ENCODE measurements at places on chromosomes 4 and X. TPM values are rescaled to one million over a fixed set of nuclear protein-coding genes. Genes with fewer than 3 reads are reported as not detected.

DNA sequence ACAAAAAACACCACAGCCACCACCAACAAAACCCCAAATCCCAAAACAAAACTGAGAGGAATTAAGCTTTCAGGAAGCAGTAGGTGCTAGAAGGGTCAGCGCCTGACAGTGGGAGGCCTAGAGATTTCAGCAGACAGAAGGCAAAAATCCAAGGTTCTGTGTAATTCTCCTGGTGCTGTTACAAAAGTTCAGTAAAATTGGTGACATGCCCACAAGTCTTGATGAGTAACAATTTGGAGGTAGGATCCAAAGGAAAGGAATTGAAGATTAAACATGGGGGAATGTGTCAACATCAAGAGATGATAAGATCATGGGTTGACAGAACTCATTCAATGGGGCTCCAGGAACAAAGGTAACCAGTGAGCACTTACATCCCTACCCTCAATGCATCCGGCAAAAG, 653.8 kb upstream of the CPEB2 start:
- DNase-seq, result no peak
- H3K4me1 ChIP-seq, result peaks cover 6% of the 10 kb centered on the region
- no peak overlapping the region for H3K27ac ChIP-seq
- H3K4me3 ChIP-seq, result no peak overlapping the region

SHISA3 gene
- 5.7 TPM for total RNA-seq

GUCY1B1 gene
- 12.7 TPM for total RNA-seq

NXF3 gene
- not detected for total RNA-seq

DNA sequence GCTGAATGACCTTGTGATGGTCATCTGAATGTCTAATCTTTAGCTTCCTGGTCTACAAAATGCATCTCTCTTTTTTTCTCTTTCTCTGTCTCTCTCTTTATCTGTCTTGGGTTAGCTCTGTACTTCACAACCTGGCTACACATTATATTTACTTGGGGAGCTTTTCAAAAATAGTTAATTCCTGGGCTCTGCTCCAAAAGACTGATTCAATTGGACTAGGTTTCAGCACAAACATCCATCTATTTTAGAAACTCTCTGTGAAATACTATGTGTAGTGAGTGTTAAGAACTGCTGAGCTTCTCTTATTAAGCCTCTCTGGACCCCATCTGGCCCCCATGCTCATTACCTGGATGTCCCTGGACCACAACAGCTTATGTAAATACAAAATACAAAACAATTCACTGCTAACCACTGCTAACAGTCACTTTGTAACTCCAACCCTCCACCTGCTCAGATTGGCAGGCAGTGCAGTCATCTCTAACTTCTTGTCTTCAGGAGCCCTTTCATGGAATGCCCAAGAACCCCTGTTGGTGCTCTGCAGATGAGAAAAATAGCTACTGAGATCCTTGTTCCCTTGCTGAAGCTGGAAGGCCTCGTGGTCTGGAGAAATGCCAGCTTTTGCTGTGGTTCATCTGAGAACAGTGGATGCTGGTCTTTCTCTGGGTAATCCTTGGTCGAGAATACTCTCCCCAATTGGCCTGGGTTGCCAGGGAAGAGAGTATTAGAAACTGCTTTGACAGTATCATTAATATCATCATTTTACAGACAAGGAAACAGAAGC, 14.8 kb upstream of the BOD1L1 start:
- no peaks in the 10 kb centered on the region for H3K36me3 ChIP-seq
- H3K27me3 ChIP-seq, result no peaks in the 10 kb centered on the region

CYTL1 gene
- total RNA-seq, result 7.1 TPM

F11 gene
- total RNA-seq, result 1.6 TPM

UGT2B11 gene
- not detected for total RNA-seq

GRCh38 chr4:71293705-71294104, 45.1 kb upstream of the SLC4A4 start:
- H3K4me1 ChIP-seq, result no peaks in the 10 kb centered on the region
- H3K4me3 ChIP-seq, result no peak overlapping the region
- H3K27me3 ChIP-seq, result no peaks in the 10 kb centered on the region
- no peaks in the 10 kb centered on the region for H3K36me3 ChIP-seq

TBC1D9 gene
- total RNA-seq, result 0.70 TPM

GRCh38 chr4:114698231-114698630, 99.6 kb downstream of the UGT8 start:
- H3K4me3 ChIP-seq, result no peak overlapping the region
- DNase-seq, result no peak
- H3K27ac ChIP-seq, result no peak overlapping the region

GRCh38 chrX:115591856-115592842, 31.2 kb downstream of the PLS3 start:
- no peak for DNase-seq
- H3K27ac ChIP-seq, result peak overlapping the region; percentile 91
- no peaks in the 10 kb centered on the region for H3K36me3 ChIP-seq

- no peak overlapping the region for H3K27ac ChIP-seq
- no peak for DNase-seq
- H3K36me3 ChIP-seq, result no peaks in the 10 kb centered on the region
- H3K4me3 ChIP-seq, result no peak overlapping the region
Measured at GRCh38 chrX:107669885-107670628, 41.7 kb downstream of the PRPS1 start.

DNA sequence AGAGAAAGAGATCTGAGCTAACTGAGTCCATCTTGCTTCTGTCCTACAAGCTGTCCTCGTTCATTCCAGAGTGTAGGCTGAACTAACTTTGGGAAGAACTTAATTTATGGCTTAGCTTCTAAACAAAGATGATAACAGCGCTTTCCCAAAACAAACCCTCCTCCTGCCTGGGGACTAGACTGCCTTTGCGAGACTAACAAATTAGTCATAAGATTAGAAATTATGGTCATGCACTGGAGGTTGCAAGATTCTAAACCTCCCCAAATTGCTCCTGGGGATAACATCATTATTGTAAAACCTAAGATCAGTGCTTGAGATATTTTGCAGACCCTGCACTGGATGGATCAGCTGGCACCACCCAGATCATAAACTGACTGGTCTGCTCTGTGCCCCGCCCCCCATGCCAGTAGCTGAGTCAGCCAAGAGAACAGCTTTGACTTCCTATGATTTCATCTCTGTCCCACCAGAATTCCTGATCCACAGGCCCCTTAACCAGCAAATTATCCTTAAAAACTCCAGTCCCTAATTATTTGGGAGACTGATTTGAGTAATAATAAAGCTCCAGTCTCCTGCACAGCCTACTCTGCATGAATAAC, 883.3 kb downstream of the TRIML1 start:
- H3K4me1 ChIP-seq, result peaks cover 20% of the 10 kb centered on the region
- no peaks in the 10 kb centered on the region for H3K36me3 ChIP-seq
- H3K27me3 ChIP-seq, result no peaks in the 10 kb centered on the region
- H3K4me3 ChIP-seq, result no peak overlapping the region
- DNase-seq, result no peak
- no peak overlapping the region for H3K27ac ChIP-seq

HTRA3 gene
- total RNA-seq, result 5.5 TPM

DNA sequence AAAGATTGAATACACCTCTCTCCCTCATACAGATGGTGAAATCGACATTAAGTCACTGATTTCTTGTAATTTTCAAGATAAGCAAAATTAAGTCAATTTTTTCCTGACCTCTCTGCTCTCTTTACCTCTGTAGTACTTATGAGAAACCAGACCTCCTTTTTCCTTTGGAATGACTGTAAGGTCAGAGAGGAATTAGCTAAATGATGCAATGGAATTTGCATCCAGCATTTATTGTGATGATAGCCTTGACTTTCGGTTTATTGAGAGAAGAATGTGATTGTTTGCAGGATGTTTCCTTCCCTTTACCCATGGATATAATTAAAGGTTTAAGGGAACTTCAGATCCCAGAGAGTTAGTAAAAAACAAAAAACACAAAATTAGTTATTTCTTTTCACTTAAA, 22.4 kb downstream of the STK26 start:
- no peaks in the 10 kb centered on the region for H3K27me3 ChIP-seq
- H3K36me3 ChIP-seq, result no peaks in the 10 kb centered on the region
- peaks cover 52% of the 10 kb centered on the region for H3K4me1 ChIP-seq
- no peak overlapping the region for H3K4me3 ChIP-seq

LPAR4 gene
- 7.8 TPM for total RNA-seq

GRCh38 chrX:17046478-17047097, 100.1 kb downstream of the REPS2 start:
- no peak overlapping the region for H3K27ac ChIP-seq
- no peaks in the 10 kb centered on the region for H3K4me1 ChIP-seq
- no peaks in the 10 kb centered on the region for H3K36me3 ChIP-seq
- no peaks in the 10 kb centered on the region for H3K27me3 ChIP-seq
- DNase-seq, result peak; percentile 59

EDA2R gene
- 11.9 TPM for total RNA-seq

DNA sequence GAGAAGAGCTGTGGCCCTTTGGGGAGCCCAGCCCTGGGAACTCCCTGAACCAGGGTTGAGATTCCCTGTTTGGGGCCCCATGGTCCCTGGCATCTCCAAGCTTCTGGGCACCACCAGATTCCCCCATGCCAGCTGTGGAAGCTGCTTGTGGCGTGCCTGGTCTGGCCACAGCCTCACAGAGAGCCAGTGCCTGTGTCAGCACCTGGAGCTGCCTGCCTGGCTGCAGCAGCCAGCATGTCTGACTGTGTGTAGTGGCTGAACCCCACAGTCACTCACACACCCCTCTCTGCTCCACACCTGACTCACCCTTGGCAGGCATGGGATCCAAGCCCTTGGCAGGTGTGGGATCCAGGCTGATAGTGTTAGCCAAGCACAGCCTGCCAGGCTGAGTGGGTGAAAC, 97.2 kb upstream of the GALNTL6 start:
- no peak overlapping the region for H3K27ac ChIP-seq
- no peak overlapping the region for H3K4me3 ChIP-seq
- H3K36me3 ChIP-seq, result no peaks in the 10 kb centered on the region
- H3K27me3 ChIP-seq, result no peaks in the 10 kb centered on the region
- H3K4me1 ChIP-seq, result peaks cover 9% of the 10 kb centered on the region
- no peak for DNase-seq

NKX1-1 gene
- not detected for total RNA-seq

GRCh38 chr4:96993560-96993959, 1149.7 kb downstream of the STPG2 start:
- DNase-seq, result no peak
- peaks cover 51% of the 10 kb centered on the region for H3K4me1 ChIP-seq
- no peak overlapping the region for H3K4me3 ChIP-seq
- no peaks in the 10 kb centered on the region for H3K27me3 ChIP-seq
- peak overlapping the region; percentile 2 for H3K27ac ChIP-seq

GABRG1 gene
- 0.17 TPM for total RNA-seq

TMEM150C gene
- total RNA-seq, result 2.7 TPM

PCDH7 gene
- total RNA-seq, result 2.4 TPM

DNA sequence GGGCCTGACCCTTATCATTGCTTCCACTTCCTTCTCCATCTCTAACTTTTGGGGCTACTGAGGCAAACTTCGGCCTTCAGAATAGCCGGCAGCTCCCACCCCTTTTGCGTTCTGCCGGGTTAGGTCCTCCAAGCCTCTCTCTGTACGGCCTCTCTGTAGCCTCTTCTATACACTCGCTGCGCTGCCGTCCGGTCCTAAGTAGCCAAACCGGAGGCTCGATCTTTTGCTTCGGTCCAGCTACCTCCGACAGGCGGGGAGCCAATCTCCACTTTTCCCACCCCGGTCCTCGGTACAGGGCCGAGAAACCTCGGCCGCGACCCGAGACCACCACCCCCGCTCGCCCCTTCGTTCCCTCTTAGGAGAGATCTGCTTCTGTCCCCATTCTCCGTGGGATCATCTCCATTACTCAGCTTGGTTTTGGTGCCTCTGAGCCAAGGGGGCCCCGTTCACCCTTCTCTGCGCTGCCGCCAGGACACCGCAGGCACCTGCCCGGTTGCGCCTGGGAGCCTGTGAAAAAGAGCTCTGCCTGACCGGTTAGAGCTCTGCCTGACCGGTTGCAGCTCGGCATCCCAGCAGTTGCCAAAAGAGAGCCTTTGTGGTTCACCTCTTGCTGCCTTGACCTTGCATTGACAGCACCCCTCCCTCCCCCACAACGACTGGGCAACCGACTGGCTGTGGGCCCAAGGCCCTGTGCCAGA, 1.0 kb upstream of the HTR2C start:
- peaks cover 45% of the 10 kb centered on the region for H3K4me1 ChIP-seq
- peaks cover 72% of the 10 kb centered on the region for H3K27me3 ChIP-seq
- H3K27ac ChIP-seq, result no peak overlapping the region
- H3K36me3 ChIP-seq, result no peaks in the 10 kb centered on the region
- DNase-seq, result peak; percentile 42

- H3K27me3 ChIP-seq, result no peaks in the 10 kb centered on the region
- peaks cover 30% of the 10 kb centered on the region for H3K36me3 ChIP-seq
- H3K4me3 ChIP-seq, result no peak overlapping the region
- peaks cover 16% of the 10 kb centered on the region for H3K4me1 ChIP-seq
Measured at GRCh38 chrX:57155171-57155570, 18.0 kb upstream of the SPIN2A start.

DNA sequence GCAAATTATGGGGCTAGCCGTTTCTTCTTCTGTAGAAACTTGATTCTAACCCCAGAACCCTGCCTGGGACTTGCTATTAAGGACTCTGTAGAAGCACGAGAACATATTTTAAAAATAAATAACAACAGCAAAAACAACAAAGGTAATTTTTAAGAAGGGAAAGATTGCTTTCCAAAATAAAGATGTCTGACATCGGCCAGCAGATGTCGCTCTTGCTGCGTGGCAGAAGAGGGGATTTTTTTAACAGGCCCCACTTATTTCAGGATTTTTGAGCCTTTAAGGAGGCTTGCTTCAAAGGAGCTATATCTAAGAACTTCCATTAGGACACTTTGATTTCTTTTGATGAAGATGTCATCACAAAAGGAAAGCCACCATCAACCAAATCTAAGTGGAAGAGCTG, 62.8 kb upstream of the EGFL6 start:
- peak; percentile 31 for DNase-seq
- no peak overlapping the region for H3K4me3 ChIP-seq
- H3K36me3 ChIP-seq, result no peaks in the 10 kb centered on the region
- H3K4me1 ChIP-seq, result no peaks in the 10 kb centered on the region
- no peak overlapping the region for H3K27ac ChIP-seq
- H3K27me3 ChIP-seq, result no peaks in the 10 kb centered on the region

DNA sequence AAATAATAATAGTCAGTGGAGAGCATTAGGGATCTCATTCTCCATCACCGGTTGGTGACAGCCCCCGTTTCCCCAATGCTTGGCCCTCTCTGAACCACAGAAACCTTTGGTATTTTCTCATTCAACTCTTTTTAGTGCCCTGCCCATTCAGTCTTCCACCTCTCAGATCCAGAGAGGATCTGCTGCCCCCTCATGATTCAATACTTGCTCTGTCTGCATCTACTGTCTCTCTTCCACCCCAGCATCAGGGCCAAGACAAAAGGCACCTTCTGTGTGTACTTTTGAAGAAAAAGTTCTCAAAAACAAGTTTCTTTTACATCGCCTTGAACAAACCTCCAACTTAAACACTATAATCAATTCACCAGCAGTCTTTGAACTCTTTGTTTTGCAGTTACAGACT, 19.3 kb downstream of the CLTRN start:
- DNase-seq, result no peak
- no peaks in the 10 kb centered on the region for H3K36me3 ChIP-seq
- H3K4me3 ChIP-seq, result no peak overlapping the region
- H3K27me3 ChIP-seq, result no peaks in the 10 kb centered on the region
- H3K27ac ChIP-seq, result no peak overlapping the region

GAGE2A gene
- 0.83 TPM for total RNA-seq

CCKAR gene
- not detected for total RNA-seq

All from WTC11 (cell line).